ENCODE measurements at places on chromosomes 7 and 10.

DNA sequence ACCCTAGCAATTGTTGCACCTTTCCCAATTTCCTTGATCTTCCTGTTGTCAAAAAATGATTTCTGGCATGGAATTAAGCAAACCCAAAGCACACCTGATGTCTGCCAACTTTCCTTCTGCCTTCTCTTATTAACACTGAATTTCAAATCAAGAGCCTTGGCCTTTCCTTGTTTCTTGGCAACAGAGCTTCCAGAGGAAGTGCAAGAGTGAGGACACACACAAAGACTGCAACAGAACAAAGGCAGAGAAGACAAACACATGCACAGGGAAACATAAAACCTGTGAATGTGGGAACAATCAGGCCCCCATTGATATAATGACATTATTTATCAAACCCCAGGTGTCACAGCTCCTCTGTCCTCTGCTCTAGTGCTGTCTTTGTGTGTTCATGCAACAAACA lies 73.0 kb upstream of the IL6 start:
- DNase-seq: no peak

DNA sequence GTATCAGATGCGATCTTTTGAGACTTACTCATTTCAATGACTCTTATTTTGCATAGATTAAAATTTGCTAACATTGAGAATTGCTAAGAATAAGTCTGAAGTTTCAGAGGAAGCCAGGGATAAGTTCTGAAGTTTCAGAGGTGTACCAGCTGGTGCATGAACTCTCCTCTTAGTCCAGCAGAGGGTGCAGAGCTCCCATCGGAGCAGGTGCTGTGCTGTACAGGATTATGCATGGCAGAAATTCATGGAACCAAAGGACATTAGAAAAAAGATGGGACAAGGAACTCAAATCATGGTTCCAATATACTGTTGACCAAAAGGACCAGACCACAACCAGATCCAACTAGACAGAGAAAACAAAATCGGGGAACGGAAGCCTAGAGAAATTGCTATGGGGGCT lies 41.9 kb downstream of the MGAM2 start:
- no peak for DNase-seq

GRCh38 chr10:19629567-19629966 lies 186.7 kb upstream of the PLXDC2 start:
- DNase-seq: no peak

DNA sequence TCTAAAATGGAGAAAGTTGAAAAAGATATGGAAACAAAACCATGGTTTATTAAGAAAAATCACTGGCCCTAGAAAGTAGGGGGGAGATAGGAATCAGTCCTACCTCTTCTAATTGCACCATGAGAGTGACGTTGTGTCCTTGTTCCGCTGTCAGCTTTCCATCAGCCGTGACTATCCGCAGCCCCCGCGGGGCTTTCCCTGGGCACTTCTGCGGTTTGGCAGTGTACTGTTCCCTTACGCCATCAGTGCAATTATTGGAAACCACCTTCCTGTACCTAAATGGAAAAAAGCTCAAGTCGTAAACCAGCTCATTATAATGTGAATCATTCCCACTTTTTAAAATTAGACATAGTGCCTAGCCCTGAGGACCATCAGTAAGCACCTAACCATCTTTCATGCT lies 512.2 kb downstream of the SORCS1 start:
- no peak for DNase-seq

DNA sequence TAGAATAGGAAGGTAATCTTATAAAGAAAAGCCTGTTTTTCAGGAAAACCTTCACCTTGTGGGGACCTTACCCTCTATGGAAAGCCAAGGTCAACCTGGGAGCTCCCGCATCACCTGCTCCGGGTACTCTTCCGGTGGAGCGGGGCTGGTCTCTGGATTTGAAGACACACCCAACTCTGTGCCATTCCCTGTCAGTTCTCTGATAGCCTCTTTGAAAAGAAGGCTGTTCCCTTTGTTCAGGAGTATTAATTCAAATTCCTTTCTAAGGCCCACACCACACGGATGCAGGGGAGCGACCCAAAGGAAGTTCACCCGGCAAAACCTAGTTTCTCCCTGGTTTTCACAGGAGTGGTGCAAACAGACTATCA lies 10.7 kb downstream of the CTBP2 start:
- no peak for DNase-seq

DNA sequence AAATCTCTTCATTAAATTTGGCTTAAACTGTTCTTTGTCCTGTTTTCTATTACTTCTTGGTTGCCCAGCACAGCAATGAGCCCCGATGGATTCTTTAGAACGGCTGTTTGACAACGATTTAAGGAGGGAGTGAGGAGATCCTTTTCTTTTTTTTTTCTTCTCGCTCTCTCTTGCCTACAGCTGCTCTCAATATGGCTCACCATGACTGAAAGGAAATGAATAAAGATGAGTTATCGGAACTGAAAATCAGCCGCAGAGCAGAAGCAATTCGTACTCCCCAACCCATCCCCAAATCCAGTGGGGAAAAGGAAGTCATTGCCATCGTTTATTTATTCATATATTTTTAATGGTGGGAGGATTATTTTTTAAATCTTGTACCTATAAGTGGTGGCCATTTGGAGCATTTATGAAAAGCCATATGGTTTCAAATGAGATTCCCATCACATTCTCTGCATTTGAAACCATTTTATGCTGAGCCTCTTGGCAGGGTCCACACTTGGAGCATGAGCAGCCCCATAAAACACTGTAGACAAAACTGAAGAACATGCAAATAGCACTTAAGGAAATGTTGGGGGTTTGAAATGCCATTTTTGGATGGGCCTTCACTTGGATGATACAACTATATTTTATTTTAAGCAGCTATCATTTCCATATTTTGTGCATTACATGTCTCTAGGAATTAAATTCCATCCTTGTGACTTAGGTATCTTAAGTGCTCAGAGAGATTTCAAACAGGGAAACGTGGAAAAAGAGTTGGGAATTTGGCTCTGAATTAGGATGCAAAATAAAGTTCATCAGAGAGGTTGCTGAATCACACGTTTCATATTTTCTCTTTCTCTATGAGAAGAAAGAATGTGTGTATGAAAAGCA lies 107.7 kb upstream of the FZD1 start:
- no peak for DNase-seq

GRCh38 chr7:22094413-22095342 lies 149.0 kb upstream of the CDCA7L start:
- no peak for DNase-seq

DNA sequence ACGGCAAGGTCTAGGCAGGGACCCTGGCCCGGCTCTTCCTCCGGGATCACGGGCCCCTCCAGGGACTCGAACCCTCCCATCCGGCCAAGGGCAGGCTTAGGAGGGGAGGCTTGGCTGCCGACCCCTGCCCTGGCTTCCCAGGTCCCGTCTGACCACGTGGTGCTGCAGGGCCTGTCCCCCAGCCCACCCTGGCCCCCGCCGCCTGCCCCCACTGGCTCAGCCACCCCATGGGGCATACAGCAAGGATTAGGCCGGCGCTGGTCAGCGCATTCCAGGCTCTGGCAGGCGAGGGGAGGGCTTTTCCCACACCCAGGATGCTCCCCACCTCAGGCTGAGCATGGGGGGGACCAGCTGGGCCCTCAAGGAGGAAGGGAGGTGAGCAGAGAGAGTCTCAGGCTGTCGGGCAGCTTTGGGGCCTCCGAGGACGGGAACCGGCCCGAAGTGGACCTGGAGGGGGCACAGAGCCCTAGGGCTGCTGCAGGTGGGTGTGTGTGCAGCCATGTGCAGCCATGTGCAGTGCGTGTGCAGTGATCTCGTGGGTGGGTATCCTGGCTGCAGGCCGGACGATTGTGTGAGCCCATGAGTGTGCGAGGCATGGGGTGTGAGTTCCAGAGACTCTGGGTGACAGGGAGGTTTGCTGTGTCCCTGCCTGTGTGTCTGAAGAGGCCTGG lies 713 bp upstream of the GRIFIN start:
- no peak for DNase-seq

DNA sequence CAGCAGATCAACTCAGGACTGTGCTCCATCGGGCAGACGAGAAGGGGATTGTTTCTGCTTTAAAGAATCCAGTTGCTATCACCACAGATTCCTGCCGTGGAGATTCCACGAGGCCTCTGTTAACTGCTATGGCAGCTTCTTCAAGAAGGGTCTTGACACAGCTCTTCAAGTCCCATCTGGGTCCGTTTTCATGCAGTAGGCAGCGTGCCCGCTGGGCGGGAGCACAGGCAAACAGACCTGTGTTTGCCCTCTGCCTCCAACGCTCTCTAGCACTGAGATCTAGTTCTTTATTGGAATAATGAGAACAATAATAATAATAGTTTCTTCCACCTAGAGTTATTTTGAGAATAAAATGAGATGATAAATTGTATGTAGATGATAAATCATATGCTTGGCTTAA lies 127.2 kb upstream of the SP8 start:
- no peak for DNase-seq

- no peak for DNase-seq
These were observed 3.4 kb downstream of the KCNIP2 start for GRCh38 chr10:101840102-101840684.

- DNase-seq: peak; percentile 58
These were observed at the start of gene CLIP2 for GRCh38 chr7:74289018-74289658. Gene CLIP2 (plus strand): TSS chr7:74289407. CDS start chr7:74317547, 28,140 bp downstream.

GRCh38 chr7:130182990-130183389 lies 22.2 kb downstream of the TMEM209 start:
- DNase-seq: no peak

DNA sequence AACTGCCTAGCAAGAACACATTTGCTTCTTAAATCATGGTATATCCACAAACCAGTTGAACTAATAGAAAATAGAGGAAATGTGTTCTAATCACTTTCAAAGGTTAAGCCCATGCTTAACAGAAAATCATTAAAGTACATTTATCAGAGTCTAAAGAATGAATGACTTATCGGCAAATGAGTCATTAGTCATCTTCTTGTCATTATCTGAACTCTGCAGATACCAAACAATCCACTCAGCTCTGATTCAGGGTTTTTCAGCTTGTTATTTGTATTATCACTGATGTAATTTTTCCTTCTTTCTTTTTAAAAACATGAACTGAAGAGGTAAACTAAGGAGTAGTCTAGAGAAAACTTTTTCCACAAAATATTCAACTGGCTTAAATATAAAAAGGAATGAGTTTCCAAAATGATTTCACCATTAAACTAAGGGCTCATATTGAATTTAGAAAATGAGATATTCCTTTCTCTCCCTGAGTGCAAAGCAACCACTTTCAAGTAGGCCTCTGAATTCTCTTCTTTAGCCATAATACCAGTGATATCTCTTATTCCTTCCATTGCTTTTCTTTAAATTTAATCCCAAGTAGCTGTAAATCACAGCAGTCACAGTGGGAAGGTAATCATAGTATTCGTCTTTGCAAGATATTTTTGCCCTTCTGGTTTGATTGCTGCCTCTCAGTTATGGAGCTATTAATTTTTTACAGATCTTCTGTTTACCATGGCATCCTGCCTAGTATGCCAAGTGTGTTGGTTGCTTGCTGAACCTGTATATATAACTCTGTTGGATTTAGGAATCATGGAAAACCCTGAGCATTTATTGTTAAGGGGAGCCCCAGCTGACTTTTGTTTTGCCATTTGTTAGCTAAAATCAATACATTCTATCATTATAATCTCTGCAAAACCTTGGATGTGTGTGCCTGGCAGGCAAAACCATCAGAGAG lies 125.1 kb downstream of the THSD7A start:
- DNase-seq: no peak

DNA sequence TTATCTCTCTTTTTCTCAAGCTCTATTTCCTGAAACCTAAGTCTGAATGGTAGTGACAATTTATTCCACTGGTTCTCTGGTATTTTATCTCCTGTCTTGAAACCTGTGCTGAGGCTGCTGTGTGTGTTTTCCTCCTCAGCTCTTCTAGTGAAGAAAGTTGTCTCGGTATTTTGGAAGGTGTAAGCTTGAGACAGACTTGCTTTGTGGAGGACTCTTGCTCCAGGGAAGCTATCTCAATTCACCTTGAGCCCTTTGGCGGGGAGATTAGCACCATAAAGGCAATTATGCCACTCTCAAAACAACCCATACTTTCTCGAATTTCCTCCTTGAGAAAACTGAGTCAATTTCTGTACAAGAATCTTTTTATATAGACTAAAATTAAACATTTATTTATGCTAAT lies 141.6 kb downstream of the THSD7A start:
- DNase-seq: no peak

- DNase-seq: no peak
These were observed 111.6 kb downstream of the FAM53B start for GRCh38 chr10:124632566-124632965.

GRCh38 chr10:52779541-52780390 lies 7.2 kb upstream of the MBL2 start:
- no peak for DNase-seq

- DNase-seq: no peak
These were observed 1.4 kb downstream of the HTRA1 start for GRCh38 chr10:122462533-122463465.

- DNase-seq: no peak
These were observed 47.1 kb downstream of the PAPSS2 start for GRCh38 chr10:87706731-87707130.

DNA sequence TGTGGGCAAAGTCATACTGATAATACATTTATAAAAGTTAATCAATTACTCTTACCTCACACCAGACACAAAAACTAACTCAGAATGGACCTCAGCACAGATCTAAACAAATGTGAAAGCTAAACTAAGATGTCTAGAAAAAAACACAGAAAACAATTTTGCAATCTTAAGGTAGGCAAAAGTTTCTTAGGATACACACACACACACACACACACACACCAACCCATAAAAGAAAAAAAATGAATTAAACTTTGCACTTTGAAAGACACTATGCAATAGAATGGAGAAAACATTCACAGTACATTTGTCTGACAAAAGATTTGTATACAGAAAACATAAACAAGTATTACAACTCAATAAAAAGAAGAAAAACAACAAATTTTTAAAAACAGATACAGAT lies 70.8 kb upstream of the ZNRF2 start:
- DNase-seq: no peak

DNA sequence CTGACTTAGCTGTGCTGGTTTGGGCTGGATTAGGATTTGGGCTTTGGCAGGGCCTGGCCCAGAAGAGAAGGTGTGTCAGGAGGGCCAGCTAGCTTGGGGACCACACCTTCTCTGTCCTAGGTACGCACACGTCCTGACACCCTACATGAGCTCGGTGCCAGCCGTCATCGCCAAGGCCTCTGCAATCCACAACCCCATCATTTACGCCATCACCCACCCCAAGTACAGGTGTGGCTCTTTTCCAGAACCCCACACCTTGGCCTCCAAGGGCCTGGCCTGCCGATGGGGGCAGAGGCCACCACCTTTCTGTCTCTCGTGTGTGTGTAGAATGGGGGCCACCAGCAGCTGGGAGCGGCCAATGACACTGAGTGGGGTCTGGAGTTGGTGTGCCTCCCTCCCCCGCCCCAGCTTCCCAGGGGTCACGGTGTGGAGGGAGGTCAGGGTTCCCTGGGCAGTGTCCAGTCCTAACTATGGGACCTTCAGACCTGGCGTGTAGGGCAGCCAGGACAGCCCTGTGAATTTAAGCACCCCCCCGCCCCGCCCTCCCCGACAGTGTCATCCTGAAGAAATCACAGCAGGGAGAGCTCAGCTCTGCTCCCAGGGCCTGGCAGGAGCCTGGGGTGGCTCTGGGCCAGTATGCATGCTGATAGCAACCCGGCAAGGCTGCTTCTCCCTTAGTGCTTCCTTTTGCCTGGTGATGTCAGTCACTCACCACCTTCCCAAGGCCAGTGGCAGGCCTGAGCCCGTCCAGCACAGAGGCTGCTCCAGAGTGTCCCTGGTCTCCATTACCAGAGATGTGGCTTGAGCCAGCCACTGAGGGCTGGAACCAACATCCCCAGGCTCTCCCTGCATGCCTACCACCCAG lies 6.9 kb upstream of the LDB3 start:
- no peak for DNase-seq

Measured in stimulated activated CD4-positive, alpha-beta T cell treated with anti-CD3 and anti-CD28 coated beads, Interleukin-1b, Interleukin-23, amount 100 ng/mL, for 1 hour (primary cell).